ENCODE measurements at places on chromosomes 1 and 21. TPM values are rescaled to one million over a fixed set of nuclear protein-coding genes. Genes with fewer than 3 reads are reported as not detected.

DNA sequence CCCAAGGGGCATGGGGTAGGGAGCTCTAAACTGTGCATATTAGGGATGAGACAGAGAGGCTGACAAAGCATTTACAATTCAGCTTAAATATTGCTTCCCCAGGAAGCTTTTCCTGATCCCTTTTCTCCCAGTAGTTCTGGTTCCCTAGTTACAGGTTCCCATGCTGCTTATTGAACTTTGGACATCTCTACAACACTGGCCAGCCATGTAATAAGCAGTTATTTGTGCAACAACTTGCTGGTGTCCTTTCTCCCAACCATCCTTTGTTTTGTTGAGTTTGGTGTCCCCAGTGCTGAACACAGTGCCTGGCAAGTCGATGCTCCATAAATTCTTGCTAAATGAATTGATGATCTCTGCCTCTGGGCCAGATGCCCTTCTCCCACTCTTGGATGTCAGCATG, 80.6 kb downstream of the PLXNA2 start:
- DNase-seq: no peak
- no peaks in the 10 kb centered on the region for H3K27me3 ChIP-seq
- H3K4me3 ChIP-seq: no peak overlapping the region

DNA sequence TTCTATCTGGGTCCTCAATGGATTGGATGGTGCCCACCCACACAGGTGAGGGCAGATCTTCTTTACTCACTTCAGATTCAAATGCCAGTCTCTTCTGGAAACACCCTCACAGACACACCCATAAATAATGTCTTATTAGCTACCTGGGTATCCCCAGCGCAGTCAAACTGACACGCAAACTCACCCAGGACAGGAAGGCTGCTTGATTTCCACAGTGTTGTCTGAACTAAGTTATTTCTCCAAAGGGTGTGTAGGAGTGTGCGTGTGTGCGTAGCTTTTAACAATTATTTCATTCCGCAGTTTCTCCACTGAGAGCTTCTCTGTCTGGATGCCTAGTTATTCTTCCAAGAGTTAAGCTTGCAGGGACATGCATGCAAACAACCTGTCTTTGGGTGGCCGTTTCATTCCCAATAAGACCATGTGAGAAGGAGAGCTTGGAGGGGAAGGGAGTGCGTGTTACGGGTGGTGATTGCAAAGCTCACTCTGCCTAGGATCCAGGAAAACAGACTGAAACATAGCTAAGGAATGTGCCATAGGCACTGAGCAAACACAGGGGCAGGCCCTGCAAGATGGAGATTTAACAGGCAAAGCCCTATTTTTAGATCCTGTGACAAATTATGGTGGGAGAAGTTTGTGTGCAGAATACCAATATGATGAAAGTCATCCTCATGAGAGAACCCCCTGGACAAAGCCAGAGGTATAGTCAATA, 269.7 kb downstream of the DYRK1A start:
- no peaks in the 10 kb centered on the region for H3K27me3 ChIP-seq
- H3K27ac ChIP-seq: peak overlapping the region; percentile 91
- peaks cover 28% of the 10 kb centered on the region for H3K4me1 ChIP-seq
- peak overlapping the region; percentile 33 for H3K4me3 ChIP-seq
- no peak for DNase-seq

The A3GALT2 gene
- total RNA-seq: not detected

GRCh38 chr1:241503444-241503843, 16.1 kb downstream of the FH start:
- H3K4me3 ChIP-seq: no peak overlapping the region
- peak overlapping the region; percentile 1 for H3K27ac ChIP-seq
- H3K4me1 ChIP-seq: peaks cover 33% of the 10 kb centered on the region
- peaks cover 28% of the 10 kb centered on the region for H3K36me3 ChIP-seq

DNA sequence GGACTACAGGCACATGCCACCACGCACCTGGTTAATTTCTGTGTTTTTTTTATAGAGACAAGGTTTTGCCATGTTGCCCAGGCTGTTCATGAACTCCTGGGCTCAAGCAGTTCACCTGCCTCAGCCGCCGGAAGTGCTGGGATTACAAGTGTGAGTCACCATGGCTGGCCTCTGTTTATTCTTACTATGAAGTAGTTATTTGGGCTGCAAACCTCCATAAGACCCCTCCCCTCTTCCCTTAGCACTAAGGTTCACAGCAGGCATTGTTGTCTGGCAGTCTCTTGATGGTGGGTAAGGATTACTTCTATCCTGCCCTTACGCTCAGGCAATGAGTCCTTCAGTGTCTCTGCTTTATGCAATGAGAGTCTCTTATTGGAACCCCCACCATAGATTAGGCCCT, 51.8 kb downstream of the ANGPTL1 start:
- no peak overlapping the region for H3K4me3 ChIP-seq
- DNase-seq: no peak
- no peak overlapping the region for H3K27ac ChIP-seq
- H3K36me3 ChIP-seq: no peaks in the 10 kb centered on the region

The CYYR1 gene
- total RNA-seq: 4.1 TPM

DNA sequence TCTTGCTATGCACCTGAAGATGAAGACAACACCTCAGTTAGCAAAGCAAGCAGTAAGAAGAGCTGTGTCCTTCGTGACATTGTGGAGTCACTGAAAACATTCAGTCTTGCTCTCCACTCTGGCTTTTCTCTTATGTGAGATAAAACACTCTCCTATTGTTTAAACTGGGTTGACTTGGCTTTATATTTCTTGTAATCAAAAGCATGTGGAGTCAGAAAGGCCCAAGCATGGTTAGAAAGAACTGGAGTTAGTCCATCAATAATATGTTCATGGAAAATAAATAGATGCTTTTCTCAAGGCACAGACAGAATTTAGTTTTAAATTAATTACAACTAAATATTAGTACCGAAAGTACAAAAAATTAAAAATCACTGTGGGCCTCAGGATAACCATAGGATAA, 61.7 kb downstream of the UBE2U start:
- H3K36me3 ChIP-seq: no peaks in the 10 kb centered on the region
- no peak overlapping the region for H3K27ac ChIP-seq
- DNase-seq: no peak
- peaks cover 5% of the 10 kb centered on the region for H3K4me1 ChIP-seq

- peaks cover 24% of the 10 kb centered on the region for H3K4me1 ChIP-seq
- H3K27ac ChIP-seq: peak overlapping the region; percentile 74
- DNase-seq: no peak
- H3K27me3 ChIP-seq: no peaks in the 10 kb centered on the region
Observed at GRCh38 chr1:221439747-221440501, 302.0 kb downstream of the DUSP10 start.

The MATN1 gene
- total RNA-seq: 0.47 TPM

DNA sequence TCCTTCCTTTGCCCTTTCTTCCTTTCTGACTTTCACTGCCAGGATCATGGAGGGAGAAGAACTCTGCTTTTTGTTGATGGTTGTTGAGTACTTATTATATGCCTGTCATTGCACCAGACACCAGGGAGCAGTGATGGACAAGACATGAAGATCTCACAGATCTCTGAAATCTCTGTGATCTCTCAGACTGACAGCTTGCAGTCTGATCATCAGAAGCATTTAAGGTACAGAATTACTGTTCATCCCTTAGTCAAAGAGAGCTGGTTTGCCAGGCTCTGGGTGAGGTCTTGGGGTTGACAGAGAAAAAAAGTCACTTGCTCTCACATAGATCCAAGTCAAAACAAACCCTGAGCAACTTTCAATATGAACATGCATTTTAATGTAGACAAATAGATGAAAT, 299.5 kb upstream of the FMN2 start:
- no peak overlapping the region for H3K27ac ChIP-seq
- DNase-seq: no peak
- no peaks in the 10 kb centered on the region for H3K36me3 ChIP-seq
- H3K4me3 ChIP-seq: no peak overlapping the region

DNA sequence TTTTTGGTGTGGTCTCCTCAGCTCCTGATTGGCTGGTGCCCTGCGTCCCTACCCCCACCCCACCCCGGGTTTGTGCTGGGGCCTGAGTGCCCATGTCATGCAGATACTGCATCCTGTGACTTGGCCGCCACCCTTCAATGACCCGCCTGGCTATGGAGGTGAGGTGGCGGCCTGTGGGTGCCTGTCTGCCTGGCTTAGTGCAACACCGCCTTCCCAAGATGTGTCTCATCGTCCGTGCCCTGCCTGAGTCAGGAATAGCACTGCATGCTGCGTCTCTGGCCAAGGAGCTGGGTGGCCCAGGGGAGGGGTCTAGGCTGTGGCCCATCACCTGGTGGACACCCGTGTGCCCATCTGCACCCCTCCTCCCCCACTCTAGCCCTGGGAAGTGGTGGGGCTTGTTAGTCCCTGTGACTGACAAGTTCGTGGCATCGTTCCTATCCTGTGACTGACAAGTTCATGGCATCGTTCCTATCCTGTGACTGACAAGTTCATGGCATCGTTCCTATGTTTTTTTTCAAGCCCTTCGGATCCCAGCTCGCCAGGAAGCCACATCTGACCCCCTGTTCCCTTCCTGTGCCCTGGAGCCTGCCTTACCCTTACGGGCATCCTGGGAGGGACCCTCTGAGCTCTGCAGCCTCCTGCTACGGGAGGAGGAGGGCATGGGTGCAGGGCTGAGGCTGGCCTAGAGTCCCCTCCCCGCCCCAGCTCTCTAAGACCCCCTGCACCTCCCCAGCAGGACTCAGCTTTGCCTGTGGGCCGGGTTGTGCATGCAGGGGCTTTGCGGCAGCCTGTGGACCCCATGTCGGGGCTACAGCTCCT, 7.5 kb downstream of the SLX9 start:
- H3K4me3 ChIP-seq: no peak overlapping the region
- no peaks in the 10 kb centered on the region for H3K27me3 ChIP-seq
- H3K27ac ChIP-seq: no peak overlapping the region
- H3K4me1 ChIP-seq: peaks cover 26% of the 10 kb centered on the region
- peaks cover 13% of the 10 kb centered on the region for H3K36me3 ChIP-seq

DNA sequence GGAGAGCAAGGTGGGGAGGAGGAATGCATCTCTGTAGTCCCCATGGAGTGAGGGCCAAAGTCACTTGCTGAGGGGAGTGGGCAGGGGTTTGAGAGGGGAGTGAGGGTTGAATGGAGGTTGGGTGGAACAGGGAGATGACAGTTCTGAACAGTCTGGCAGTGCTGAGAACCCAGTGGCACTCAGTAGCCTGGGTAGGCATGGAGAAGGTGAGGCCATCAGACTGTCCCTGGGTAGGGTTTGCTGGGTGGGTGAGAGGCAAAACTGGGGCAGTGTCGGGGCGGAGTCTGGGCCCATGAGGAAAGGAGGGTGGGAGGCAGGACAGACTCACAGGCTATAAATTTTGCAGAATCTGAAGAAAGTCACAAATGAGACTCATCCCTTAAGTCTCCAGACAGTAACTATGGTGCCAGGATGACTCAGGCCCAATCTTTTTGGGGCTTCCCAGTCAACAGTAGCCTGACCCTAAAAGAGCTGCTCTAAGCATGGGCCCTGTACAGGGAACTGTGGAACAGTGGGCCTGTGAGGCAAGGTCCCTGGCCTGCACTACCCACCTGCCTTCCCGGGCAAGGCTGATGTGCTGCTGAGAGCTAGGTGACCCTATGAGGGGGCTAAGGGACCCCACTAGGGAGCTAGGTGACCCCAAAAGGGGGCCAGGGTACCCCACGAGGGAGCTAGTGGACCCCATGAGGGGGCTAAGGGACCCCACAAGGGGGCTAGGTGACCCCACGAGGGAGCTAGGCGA, 51.0 kb upstream of the DMRTB1 start:
- H3K4me3 ChIP-seq: no peak overlapping the region
- no peaks in the 10 kb centered on the region for H3K36me3 ChIP-seq

- no peaks in the 10 kb centered on the region for H3K27me3 ChIP-seq
- H3K4me1 ChIP-seq: peaks cover 41% of the 10 kb centered on the region
- peaks cover 10% of the 10 kb centered on the region for H3K36me3 ChIP-seq
- no peak overlapping the region for H3K4me3 ChIP-seq
Observed at GRCh38 chr1:115280064-115280463, 58.0 kb downstream of the NGF start.

The CLIC4 gene
- total RNA-seq: 430 TPM

DNA sequence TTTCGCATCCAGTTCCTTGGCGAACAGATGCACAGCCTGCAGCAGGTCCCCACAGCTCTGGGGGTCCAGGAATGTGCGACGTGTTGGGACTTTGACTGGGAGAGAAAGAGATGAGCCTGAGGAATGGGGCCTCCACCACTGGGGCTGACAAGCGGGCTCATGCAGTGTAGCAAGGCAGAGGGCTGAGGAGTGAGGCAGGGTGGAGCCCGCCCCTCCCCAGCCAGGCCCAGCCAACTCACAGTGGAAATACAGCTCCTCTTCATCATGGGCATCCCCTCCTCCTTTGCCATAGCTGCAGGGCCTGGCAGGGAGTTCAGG, 30.7 kb downstream of the CDCA8 start:
- H3K27me3 ChIP-seq: peaks cover 33% of the 10 kb centered on the region
- no peaks in the 10 kb centered on the region for H3K4me1 ChIP-seq
- no peaks in the 10 kb centered on the region for H3K36me3 ChIP-seq
- H3K4me3 ChIP-seq: no peak overlapping the region
